ENCODE measurements at places on chromosomes 12 and 14.

GRCh38 chr12:119157978-119158377, 20.8 kb upstream of the HSPB8 start:
- no peak for DNase-seq

DNA sequence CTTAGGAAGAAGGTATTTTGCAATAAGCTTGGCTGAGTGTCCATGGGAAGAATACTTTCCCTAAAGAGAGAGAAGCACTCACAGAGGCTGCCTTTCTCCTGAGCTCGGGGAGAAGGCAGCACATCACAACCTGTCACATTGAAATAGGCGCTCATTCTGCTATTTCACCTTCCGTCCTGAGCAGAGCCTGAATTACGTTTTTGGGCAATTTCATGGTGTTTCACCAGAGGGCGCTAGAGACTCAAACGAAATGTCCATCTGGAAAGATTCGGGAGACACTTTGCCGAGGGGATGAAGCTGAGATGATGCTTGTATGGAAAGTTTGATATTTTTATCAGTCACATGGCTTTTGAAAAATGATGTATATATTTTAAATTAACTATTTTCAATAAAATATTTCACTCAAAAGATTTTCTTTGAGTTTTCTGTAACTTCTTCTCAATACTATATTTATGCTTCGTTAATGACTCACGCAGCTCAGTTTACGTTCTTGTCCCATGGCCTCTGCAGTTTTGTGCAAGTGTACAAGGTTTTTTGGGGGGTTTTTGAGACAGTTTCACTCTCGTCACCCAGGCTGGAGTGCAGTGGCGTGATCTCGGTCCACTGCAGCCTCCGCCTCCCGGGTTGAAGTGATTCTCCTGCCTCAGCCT, 17.4 kb upstream of the B4GALNT3 start:
- peak; percentile 33 for DNase-seq

DNA sequence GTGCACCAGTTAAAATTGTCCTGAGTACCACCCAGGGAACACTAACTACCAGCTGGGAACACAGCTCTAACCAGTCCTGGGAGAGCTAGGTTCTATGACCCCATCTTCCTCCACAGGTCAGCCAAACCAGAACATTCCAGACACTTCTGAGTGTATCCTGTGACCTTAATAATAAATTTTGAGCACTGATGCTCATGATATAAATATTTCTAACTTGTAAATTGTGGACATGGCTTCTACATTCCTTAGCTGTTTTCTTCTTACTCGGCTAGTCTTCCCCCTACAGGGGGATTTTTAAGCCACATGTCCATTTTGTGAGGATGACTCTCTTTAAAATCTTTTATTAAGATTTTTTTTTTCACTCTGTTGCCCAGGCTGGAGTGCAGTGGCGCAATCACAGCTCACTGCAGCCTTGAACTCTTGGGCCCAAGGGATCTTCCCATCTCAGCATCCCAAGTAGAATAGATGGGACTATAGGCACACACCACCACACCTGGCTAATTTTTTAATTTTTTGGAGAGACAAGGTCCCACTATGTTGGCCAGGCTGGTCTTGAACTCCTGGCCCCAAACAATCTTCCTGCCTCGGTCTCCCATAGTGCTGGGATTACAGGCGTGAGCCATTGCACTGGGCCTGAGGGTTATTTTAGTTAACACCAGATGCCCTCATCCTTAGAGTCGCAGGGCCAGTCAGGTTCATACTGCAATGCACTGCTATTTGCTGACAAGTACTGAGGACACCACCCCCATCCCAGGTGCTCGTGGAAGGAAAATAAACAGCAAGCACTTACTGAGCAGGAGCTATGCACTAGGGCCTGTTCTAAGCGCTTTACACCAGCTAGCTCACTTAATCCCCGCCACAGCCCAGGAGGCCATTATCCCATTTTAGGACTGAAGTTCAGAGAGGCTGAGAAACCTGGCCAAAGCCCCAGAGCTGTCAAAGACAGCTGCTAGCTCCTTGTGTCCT, 142.6 kb upstream of the NCOR2 start:
- DNase-seq, result no peak

- DNase-seq, result no peak
These were observed 28.8 kb downstream of the SERPINA3 start for GRCh38 chr14:94640721-94641631.

DNA sequence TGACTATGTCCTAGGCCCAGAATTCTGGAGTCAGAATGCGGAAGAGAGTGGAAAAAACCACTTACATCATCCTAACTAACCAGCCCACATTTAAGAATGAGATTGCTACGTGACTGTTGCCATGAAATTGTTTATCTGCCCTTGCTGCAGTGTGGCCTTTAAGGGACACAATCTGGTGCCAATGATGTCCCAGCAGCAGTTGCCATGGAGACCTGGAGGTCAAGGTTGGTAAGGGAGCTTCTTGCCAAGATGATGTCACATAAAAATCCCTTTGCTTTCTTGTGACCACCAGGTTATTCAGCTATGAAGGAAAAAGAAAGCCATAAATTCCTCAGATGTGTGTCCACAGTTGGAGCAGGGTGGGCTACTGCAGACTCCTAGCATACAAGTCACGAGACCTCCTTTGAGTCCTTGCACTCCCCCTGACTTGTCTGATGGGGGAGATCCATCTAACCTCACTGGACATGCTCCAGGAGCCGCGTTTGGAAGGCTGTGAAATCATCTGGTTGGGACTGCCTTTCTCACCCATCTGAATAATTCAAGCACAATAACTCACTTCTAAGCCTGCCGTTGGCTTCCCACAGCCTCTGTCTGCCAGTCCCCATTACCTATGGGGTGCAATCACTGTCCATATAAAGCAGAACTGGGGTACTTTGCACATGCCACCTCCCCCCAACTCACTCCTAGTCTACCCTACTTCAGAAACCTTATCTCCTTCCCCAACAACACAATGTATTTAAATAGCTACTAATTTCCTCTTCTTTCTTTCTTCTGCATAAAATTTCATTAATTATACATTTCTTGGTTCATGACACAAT, 165.6 kb downstream of the ZFP36L1 start:
- DNase-seq, result no peak

GRCh38 chr14:55092341-55092740, 36.7 kb upstream of the LGALS3 start:
- DNase-seq, result no peak

- DNase-seq, result no peak
These were observed 33.5 kb downstream of the SLC15A4 start for GRCh38 chr12:128790221-128790620.

- DNase-seq, result no peak
These were observed 4.4 kb upstream of the OR6J1 start for GRCh38 chr14:22648506-22648905.

DNA sequence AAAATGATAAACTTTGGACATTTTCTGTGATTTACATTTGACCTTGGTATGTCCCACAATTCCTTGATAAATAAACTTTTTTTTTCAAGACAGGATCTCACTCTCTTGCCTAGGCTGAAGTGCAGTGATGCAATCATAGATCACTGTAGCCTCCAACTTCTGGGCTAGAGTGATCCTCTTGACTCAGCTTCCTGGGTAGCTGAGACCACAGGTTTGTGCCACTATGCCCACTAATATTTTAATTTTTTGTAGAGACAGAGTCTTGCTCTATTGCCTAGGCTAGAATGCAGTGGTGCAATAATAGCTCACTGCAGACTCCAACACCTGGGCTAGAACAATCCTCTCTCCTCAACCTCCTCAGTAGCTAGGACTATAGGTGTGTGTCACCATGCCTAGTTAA, 79.1 kb upstream of the PTGDR start:
- DNase-seq, result no peak

DNA sequence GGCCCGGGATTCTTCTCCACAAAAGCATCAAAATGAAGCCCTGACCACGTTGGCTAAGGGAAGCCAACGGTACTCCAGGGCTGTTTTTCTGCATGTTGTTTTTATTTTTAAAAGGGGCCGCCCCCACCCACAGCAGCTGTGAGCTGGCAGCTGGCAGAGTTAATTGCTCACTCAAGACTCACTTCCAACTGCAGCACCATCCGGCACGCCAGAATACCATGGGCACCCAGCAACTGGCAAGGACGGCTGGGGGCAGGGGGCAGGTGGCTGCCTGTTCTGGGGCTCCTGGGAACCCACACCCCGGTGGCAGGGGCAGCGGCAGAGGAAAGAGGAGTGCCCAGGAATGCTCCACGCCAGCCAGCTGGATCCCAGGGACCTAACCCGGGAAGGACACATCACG, 44.3 kb downstream of the NCOR2 start:
- no peak for DNase-seq

- DNase-seq, result no peak
These were observed 24.5 kb upstream of the KIF21A start for GRCh38 chr12:39467432-39467870.

GRCh38 chr12:131644481-131644880, 66.4 kb upstream of the SFSWAP start:
- DNase-seq, result no peak

- DNase-seq, result no peak
These were observed 80.6 kb upstream of the TMEM233 start for GRCh38 chr12:119512772-119513497.

DNA sequence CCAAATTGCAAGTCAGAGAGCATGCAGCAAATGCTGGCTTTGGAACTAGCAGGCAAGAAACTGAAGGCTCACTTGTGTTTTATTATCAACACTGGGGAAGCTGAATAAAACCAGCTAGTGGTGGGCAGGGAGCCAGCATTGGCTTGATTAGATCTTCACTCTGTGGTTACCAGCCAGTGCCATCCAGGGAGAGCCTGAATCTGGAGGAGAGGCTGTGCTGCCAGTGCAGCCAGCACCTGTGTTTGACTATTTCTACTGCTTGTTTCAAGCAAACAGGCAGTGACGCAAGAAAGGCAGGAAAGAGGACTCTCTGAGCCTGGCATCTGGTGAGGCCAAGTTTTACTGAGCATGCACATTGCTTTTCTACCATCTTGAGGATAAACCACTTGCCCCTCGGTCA, 247.0 kb downstream of the PHLDA1 start:
- no peak for DNase-seq

- peak; percentile 77 for DNase-seq
These were observed 77.1 kb downstream of the PLEKHA5 start for GRCh38 chr12:19206493-19207077.

- no peak for DNase-seq
These were observed 7.4 kb downstream of the ZBTB39 start for GRCh38 chr12:56998981-56999380.

- DNase-seq, result no peak
These were observed 50.7 kb upstream of the WSCD2 start for GRCh38 chr12:108078428-108078827.

DNA sequence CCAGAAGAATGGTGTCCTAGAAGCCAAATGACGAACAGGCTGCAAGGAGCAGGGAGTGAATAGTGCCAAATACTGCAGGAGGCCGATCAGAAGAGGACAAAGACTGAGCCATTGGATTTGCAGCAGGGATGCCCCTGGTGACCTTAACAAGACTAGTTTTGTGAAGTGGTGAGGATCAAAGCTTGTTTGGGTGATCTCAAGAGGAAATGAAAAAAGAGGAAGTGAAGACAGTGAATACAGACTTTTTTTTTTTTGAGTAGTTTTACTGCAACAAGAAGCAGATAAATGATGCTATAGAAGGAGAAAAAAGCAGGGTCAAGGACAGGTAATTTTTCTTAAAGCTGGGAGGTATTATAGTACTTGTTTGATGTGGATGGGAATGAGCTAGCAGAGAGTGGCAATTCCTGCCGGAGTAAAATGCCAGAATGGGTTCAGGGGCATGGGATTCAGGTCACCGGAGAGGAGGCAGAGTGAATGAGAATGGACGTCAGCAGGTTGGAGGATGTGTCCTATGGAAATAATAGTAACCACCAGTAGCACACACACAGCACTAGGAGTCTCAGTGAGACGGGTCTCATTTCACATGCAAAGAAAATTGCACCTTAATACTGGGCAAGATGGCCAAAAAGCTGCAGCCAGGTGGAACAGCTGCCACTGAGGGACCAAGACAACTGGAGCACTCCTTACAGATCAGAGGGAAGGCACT, 345.8 kb upstream of the CCDC196 start:
- DNase-seq, result no peak

- DNase-seq, result no peak
These were observed 81.3 kb upstream of the RESF1 start for GRCh38 chr12:31877884-31878283.

DNA sequence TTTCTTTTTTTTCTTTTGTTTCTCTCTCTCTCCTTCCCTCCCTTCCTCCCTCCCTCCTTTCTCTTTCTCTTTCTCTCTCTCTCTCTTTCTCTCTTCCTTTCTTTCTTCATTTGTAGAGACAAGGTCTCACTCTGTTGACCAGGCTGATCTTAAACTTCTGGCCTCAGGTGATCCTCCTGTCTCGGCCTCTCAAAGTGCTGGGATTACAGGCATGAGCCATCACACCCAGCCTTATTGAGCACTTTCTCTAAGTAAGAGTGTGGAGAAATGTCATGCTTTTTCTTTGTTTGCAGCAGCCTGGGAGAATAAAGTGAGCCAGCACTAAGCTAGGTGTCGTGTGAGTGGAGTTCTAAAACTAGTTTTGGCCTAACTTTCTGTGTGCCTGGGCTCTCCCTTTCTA, 74.0 kb downstream of the TTC7B start:
- no peak for DNase-seq

DNA sequence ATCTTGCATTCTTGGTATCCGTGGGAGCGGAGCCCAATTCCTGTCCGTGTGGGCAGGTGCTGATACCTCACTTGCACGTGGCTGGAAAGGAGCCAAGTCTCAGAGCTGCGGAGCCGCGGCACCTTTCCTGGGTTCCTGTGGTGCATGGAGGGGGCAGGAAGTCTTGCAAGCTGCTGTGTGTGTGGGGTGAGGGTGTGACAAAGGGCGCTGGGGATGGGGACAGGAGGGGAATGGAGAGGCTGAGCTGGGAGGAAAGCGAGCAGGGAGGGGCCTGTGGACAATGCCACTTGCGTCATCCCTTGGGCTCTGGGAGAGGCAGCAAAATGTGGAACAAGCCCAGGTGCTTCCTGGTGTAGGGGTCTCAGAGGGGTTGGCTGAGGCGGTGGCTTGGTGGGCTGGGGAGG, 86.7 kb downstream of the CALM1 start:
- peak; percentile 22 for DNase-seq

DNA sequence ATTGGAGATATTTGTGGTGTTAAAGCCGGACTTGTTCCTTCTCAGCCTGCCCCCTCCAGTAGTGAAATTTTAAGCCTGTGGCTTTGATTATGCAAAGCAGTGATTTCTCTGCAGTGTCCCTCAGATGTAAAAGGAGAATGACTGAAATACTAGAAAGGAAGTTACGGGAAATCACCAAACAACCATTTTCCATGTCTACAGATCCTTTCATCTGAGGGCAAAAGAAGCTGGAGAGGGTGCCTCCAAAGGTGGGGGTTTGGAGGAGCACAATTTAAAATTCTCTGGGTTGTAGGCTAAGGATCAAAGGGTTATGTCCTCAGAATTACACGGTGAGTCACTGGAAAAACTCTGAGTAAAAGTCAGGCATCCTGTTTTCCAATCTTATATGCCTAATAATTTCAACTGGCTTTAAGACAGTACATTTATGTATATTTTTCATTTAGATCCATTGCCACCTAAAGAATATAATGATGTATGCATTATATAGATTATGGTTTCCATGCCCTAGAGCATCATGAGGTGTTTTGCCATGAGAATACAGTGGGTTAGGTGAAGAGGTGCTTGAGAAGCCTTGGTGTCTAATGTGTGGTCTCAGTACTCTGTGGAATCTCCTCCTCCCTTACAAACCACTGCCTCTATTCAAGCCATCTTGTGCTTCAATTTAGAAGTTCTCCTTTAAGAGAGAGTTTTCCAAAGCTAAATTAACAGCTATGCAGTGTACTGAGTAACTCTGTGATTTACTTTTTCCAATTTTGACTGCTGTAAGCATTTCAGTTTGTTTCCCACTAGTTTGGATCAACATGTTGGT, 362.1 kb downstream of the RAD51B start:
- DNase-seq, result no peak

- peak; percentile 74 for DNase-seq
These were observed 207.2 kb upstream of the SRRM4 start for GRCh38 chr12:118773956-118774723.

Data from putamen (tissue), 1 donor.